A549 treated with Hydrocortisone at 1 μM for 4 hours (cell line): ENCODE measurements at places on chromosomes 11 and 22. TPM values are rescaled to one million over a fixed set of nuclear protein-coding genes. Genes with fewer than 3 reads are reported as not detected.

The CD248 gene
- 0.03 TPM in 1 of 5 replicates, not detected in the others for total RNA-seq

The OR52N5 gene
- not detected in 5 replicates for total RNA-seq

The PATE1 gene
- not detected in 5 replicates for total RNA-seq

The DUSP8 gene
- 0.74 to 1.5 TPM (median 1.2 TPM) in 5 replicates for total RNA-seq

The MFRP gene
- not detected in 5 replicates for total RNA-seq

The GSTT2B gene
- total RNA-seq, result 0.22 to 0.36 TPM (median 0.33 TPM) in 5 replicates

The THRSP gene
- total RNA-seq, result not detected in 5 replicates

The SYT13 gene
- total RNA-seq, result 5.5 to 7.7 TPM (median 6.5 TPM) in 5 replicates

The SLC35E4 gene
- total RNA-seq, result 6.3 to 7.2 TPM (median 6.4 TPM) in 5 replicates

The PARVG gene
- total RNA-seq, result 0.09 TPM in 1 of 5 replicates, not detected in the others

The PTPRJ gene
- total RNA-seq, result 36.5 to 70.7 TPM (median 53.1 TPM) in 5 replicates

The PHOX2A gene
- total RNA-seq, result not detected in 5 replicates

The PAX6 gene
- total RNA-seq, result 0.55 to 1.6 TPM (median 0.68 TPM) in 5 replicates

The MRTFA gene
- 52.3 to 64.0 TPM (median 58.8 TPM) in 5 replicates for total RNA-seq

The GNAZ gene
- total RNA-seq, result 1.9 to 3.1 TPM (median 2.8 TPM) in 5 replicates

The MRGPRX4 gene
- not detected in 5 replicates for total RNA-seq

The KLHL35 gene
- total RNA-seq, result 0.82 to 1.5 TPM (median 0.89 TPM) in 5 replicates

The ATP5MG gene
- 119 to 208 TPM (median 188 TPM) in 5 replicates for total RNA-seq

The PRR14L gene
- total RNA-seq, result 5.8 to 8.9 TPM (median 6.0 TPM) in 5 replicates

The LRRC10B gene
- 0.09 to 0.22 TPM (median 0.13 TPM) in 5 replicates for total RNA-seq

The TPBGL gene
- total RNA-seq, result 0.09 to 0.28 TPM (median 0.14 TPM) in 5 replicates

The RFPL3 gene
- total RNA-seq, result not detected in 5 replicates

The BARX2 gene
- total RNA-seq, result not detected in 5 replicates

The TYR gene
- total RNA-seq, result not detected in 5 replicates

The SLC22A12 gene
- not detected in 5 replicates for total RNA-seq

The MUC6 gene
- not detected in 5 replicates for total RNA-seq

The OR8G1 gene
- not detected in 5 replicates for total RNA-seq

The CTSF gene
- 30.9 to 38.6 TPM (median 32.9 TPM) in 5 replicates for total RNA-seq

The DENND6B gene
- total RNA-seq, result 2.0 to 3.7 TPM (median 2.8 TPM) in 5 replicates

The MCHR1 gene
- not detected in 5 replicates for total RNA-seq

The WNT11 gene
- 1.1 to 2.1 TPM (median 1.8 TPM) in 5 replicates for total RNA-seq

The MYBPC3 gene
- total RNA-seq, result 0.06 to 0.07 TPM (median 0.06 TPM) in 4 of 5 replicates, not detected in the other

The NXPE2 gene
- total RNA-seq, result not detected in 5 replicates

The TRIM3 gene
- total RNA-seq, result 16.0 to 21.4 TPM (median 17.6 TPM) in 5 replicates

The APOA5 gene
- total RNA-seq, result not detected in 5 replicates

The C11orf42 gene
- total RNA-seq, result not detected in 5 replicates

The SERPING1 gene
- 0.53 to 1.3 TPM (median 0.88 TPM) in 5 replicates for total RNA-seq

The NPAS4 gene
- total RNA-seq, result 0.03 to 0.06 TPM in 2 of 5 replicates, not detected in the others

The MS4A15 gene
- 0.07 TPM in 1 of 5 replicates, not detected in the others for total RNA-seq

The OTOG gene
- total RNA-seq, result not detected in 5 replicates
